CMK (cell line): ENCODE measurements at places on chromosomes 5 and 9.

DNA sequence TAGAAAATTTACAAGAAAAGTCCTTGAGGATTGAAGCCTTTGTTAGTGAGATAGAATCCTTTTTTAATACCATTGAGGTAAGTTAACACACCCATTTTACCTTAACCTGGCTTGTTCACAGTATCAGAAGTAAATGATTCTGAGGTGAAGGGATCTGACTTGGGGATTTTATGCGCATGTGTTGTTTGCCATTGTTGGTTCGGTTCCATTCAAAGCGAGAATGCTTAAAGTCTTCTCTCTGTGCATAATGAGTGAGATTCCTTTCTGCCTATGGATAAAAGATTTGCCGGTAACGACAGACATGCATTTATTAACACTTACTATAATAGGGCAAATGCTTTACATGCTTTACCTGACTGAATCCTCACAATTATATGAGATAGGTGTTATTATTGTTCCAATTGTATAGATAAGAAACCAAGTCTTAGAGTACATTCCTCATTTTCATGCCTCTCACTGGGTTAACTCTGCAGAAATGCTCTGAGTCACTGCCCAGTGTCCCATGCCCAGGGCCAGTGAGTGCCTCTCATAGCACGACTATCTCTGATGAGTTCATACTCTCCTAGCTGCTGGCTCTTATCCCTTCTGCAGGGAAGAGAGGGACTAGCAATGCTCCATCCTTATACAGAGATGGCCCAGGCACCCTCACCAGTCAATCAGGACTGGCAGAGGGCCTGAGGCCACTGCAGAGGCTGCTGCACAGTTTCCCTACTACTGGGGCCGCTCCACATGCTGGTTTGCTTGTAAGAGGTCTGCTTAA lies 54.4 kb downstream of the CMYA5 start:
- no peak for DNase-seq

- no peak for DNase-seq
Measured at GRCh38 chr5:34003941-34004340, 3.9 kb downstream of the AMACR start.

DNA sequence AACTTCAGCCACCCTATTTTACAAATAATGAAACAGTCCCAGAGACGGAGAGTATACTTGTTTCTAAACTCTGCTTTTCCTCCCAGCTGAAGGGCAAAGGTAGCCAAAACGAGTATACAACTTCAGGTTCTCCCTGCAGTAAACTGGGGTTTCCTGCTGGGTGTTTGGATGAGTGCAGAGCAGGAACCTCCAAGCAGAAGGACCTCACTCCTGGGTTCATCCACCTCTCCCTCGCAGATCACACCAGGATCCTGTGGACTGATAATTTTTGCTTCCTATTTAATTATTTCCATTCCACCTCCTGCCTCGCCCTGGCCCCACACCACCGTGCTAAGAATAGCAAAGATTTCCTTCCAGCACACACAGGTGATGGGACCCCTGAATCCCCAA lies 2.0 kb upstream of the FOXB2 start:
- DNase-seq = no peak

DNA sequence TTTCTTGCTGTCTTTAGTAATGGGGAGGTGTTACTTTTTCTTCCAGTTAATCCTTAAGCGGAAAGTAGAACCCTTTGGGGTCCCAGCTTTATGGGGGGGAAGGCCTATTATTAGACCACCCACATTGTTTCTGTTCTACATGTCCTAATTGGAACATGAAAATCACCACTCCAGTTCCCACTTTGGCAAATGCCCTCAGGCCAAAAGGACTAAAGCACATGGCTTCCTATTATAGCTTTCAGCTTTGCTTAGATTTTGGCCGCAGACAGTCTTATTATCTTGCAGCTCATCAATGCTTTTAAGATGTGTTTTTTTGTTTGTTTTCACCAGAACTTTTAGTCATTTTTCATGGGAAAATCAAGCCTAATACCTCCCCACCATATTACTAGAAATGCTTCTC lies 296.8 kb upstream of the ANKH start:
- DNase-seq = no peak

GRCh38 chr5:113202746-113203716 lies 226.4 kb downstream of the DCP2 start:
- DNase-seq = no peak

DNA sequence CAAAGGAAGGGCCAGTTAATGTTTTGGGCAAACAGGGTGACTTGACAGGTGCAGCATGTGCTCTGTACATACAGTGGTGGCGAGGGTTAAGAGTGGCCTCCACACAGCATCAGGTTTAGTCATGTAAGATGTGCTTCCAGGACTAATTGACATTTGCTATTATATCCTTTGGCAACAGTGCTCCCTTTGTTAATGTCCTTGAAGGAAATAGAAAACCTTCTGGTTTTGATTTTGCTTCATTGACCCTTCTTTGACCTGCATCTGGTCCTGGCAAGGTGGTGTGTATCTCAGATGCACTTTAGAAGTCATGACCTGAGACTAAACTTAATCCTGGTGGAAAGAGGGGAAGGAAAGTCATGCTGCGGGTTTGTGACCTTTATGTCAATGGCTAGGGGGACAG lies 440.0 kb downstream of the ENC1 start:
- no peak for DNase-seq

DNA sequence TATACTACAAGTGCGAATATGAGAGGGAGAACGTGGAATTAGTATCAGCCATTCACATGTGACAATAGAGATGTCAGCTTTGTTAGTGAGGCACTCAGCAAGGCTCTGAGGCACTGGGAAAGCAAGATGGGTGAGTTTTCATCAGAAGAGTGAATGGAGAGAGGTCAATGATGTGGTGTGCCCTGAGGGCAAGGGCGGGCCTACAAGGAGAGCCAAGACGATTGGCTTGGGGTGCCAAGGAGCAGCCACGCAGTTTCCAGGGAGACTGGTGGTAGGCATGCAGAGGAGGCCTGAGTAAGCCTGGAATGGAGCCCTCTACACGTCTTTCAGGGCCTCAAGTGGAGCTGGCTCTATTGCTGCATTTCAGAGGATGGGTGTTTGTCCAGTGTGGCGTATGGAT lies 24.7 kb downstream of the BTF3 start:
- no peak for DNase-seq

DNA sequence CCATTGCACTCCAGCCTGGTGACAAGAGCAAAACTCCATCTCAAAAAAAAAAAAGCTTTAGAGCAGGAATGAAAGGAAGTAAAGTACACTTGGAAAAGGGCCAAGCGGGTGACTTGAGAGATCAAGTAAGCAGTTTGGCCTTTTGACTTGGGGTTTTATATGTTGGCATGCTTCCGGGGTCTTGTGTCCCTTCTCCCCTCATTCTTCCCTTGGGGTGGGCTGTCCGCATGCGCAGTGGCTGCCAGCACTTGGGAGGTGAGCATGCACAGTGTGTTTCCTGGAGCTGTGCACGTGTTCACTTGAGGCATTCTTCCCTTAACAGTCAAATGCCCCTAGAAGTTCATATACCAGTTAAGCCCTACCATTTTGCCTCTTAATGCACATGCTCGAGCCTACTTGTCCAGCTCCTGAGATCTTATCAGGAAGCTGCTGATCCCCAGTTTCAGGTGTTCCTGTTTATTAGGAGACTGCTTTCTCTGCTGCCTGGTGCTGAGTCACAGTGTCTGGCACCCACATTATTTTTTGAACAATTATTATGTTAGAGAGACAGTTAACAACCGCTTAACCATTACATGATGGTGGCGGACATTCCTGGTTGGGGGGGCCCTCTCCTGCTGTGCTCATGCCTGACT lies 32.6 kb upstream of the PRRC2B start:
- no peak for DNase-seq

DNA sequence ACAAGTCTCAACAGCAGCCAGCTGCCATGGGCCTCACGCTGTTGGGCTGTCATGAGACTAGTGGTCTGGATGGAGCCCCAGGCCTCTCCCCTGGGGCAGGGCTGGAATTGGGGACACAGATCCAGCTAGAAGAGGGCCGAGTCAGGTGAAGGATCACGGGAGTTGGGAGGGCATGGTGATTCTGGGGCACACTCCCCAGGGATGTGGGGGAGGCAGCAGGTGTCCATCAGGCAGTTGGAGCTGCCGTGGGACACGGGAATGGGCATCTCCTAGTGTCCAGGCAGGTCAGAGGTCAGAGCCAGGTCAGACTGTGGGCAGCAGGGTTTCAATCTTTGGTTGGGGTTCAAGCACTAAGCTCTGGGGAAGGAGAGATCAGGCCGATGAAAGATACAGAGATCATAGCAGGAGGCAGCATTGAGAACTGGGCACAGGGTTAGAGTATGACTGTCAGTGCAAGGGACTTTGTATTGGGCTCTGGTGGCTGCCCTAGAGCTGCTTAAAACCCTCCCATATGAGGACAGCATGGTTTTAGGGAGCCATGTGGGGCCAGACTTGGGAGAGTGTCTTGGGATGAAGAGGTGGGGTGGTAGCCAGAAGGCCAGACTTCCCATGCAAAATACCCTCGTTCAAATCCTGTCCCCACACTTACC lies 59.2 kb downstream of the ARHGEF37 start:
- DNase-seq = no peak

GRCh38 chr5:144352330-144352729 lies 181.7 kb downstream of the KCTD16 start:
- no peak for DNase-seq

DNA sequence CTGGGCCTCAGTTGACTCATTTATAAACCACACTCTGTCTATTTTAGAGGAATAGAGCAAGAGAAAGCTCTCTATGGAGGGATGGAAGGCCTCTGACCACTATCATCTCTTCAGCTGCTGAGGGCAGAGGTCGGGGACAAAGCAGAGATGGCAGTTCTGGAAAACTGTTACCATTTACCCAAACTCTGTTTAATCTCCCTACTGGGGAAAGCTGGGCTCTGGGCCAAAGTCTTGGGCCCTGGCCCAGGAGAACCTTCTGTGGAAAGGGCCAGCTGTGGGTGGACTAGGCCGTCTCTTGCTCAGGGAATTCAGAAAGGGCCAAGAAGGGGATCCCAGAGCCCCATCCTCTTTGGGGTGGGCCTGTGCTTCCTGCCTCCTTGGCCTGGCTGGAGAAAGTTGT lies 100.0 kb downstream of the PSD2 start:
- no peak for DNase-seq

DNA sequence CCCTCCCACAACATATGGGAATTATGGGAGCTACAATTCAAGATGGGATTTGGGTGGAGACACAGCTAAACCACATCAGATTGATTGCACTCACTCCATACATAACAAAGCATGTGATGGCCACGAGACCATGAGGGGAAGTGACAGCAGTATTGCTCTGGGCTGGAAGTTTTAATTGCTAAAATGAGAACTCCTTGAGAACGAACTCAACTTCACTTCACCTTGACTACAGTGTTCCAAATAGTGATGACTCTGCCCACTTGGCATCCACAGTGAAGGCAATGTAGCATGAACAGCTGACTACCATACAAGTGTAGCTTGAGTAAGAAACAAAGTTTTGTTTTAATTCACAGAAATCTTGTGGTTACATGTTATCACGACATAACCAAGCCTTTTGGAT lies 739 bp upstream of the SPINK7 start:
- DNase-seq = no peak

GRCh38 chr5:154486427-154486866 lies 8.4 kb upstream of the HAND1 start:
- no peak for DNase-seq

DNA sequence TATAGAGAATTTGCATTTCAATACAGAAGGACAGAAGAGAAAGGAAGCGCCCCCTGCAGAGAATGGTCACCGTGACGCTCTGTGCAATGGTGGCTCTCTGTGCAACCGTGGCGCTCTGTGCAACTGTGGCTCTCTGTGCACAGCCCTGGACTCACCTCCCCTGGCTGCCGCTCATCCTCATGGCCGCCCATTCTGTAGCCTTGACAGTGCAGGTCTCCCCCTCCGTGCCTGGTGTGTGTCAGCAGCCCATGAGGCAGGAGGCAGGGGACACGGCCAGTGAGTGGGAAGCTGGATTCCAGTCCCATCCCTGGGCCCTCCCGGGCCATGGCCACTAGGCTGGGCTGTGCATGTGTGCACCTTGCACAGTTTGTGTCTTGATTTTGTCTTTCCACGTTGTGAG lies 12.0 kb downstream of the EXOC3 start:
- DNase-seq = no peak

DNA sequence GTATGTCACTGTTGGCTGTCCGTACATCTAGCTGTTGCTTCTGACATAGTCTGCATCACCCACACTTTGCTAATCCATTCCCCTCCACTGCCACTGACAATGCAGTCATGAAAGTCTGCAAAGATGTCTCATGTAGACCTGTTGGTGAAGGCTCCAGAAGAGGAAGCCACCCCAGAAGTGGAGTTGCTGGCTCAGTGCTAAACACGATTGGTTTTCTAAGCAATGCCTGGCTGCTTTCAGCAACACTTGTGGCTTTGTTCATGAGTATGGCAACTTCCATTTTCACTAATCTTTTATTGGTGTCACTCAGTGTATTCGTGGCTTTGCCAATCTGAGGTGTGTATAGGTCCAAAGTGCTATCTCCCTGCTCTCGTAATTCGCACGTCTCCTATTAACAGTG lies 288.1 kb downstream of the GADD45G start:
- DNase-seq = no peak

DNA sequence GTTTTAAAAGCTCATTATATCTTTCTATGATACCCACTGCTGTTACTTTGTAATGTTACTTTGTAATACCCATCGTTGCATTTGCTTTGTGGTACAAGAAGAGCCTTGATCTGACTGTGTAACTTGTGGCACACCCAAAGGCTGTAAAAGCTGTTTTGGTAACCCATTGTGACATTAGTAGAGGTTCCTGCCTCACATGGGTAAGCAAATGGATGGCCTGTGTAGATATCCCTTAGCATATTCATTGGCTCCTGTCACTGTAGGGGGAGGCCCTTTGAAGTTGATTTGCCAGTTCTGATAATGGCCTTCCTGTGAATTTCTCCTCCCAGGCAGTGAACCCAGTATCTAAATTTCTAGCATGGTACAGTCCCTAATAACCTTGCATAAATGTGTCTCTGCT lies 15.7 kb downstream of the CDK20 start:
- no peak for DNase-seq

DNA sequence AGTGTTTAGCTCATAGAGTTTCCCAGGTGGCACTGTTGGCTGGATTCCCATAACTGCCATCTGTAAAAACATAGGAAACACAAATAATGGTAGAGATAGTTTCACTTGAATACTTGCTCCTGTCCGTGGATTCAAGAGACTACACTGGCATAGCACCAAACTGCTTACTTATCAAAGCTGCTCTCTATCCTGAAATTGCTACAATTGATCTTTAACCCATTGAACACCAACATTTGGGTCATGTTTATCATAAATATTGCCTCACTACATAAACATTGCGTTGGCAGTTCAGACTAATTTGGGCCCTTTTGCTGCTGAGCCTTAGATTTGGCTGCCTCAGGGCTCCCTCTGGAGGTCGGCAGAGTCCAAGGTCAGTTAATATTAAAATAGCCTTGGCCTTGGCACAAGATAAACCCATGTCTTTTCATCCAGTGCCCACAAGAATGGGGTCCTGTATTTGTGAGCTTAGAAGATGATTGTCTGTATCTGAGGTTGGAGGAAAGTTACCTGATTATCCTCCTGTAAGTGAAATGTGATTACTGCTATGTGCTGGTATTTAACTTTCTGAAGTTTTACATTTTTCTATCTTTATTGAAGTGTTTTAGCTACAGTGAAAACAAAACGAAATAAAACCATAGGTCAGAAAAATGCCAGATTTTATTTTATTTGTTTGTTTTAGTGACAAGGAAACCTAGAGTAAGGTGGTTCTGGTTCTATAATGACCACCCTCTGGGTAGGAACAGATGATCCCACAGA lies 4.0 kb upstream of the RANBP3L start:
- no peak for DNase-seq

GRCh38 chr9:15135164-15135792 lies 171.7 kb downstream of the TTC39B start:
- DNase-seq = peak; percentile 20

GRCh38 chr9:91274949-91275492 lies 86.7 kb downstream of the AUH start:
- no peak for DNase-seq
